ENCODE measurements at places on chromosomes 6 and 20.

DNA sequence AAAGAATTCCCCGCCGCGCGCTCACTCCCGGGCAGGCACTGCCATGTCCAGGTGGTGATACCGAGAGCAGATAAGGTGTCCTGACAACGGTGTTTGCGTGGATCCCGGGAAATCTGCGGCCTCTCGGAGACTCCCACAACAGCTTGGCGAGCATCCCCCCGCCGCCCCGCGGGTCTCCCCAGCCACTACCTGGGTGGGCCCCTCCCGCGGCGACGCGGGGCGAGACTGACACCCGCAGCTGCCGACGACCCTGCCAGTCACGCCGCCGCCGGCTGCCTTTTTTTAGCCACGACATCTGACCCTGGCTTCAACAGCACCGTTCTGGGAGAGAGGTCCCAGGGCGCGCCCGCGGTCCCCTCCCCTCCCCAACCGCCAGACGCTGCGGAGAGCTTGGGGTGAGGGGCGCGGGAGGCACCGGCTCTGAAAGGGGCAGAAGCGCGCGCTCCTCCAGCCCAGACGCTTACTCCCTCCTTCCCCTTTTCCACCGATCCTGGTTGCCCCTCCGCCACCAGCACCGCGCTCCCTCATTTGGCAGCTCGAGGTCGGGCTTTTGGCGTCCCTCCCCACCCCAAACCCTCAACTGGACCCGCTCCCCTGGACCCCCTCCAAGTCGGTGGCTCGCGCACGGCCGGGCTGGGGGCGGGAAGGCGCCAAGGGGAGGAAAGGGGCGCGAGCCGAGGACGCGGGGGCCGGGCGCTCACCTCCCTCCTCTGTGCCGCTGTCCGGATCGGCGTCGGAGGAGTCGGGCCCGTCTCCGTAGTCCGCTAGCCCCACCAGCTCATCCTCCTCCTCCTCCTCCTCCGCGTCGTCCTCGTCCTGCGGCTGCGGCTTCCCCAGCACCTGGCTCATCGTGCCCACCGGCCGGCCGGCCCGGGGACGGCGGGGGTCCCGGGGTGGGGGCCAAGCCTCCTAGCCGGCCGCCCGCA is 665 bp downstream of the RRAGD start:
- no peak for DNase-seq

DNA sequence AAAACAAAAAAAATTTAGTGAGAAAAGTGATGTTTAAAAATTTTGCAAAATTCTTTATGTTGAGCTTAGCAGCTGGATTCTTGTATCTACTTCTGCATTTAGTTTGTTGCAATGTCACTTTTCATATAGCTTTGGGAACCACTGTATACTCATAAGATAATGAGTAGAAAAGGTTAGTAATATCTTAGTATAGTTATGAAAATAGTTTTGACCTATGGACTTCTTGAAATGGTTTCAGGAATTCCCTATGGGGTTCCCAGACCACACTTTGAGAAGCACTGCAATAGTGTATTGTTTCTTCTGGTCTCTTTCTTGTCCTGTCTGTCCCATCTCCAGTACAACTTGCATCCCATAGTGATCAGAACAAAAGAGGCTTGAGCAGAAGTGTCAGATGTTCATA is 29.4 kb downstream of the PPP1R16B start:
- no peak for DNase-seq

GRCh38 chr6:54086439-54086838 is 24.8 kb upstream of the MLIP start:
- DNase-seq, result no peak

DNA sequence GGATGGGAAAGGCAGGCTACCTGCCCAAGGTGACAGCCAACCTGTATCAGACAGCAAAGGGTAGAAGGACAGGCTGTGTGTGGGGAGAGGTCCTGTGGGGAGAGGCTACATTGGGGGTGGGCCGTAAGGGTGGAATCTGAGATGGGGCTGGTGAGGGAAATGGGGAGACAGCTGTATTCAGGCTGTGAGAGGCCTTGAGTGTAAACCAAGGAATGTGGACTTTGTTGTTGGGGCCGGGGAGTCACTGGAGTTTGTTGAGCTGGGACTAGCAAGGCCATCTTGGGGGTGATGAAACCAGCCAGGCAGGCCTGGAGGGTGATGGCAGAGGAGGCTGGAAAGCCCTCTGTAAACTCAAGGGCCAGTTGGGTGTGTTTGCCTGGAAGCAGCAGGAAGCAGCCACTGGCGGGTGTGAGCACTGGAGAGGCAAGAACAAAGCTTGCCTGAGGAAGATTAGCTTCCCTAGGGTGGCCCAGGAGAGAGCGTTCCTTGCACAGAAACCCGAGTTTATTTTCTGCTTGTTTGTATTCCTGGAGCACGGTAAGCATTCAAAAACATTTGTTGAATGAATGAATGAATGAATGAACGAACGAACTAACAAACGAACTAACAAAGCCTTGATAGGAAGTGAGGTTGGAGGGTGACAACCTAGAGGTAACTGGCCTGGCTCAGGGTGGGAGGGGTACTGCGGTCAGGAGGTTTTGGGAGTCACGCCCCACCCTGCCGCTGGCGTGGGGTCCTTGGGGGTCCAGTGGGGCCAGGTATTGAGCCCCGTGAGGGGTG is 18.9 kb downstream of the TTBK1 start:
- DNase-seq, result no peak

Data from inflammatory macrophage (primary cell).